ENCODE measurements at places on chromosomes 1 and 21. TPM values are rescaled to one million over a fixed set of nuclear protein-coding genes. Genes with fewer than 3 reads are reported as not detected.

- DNase-seq: peak; percentile 92
Measured at GRCh38 chr1:31154632-31155215, 85.0 kb downstream of the NKAIN1 start.

DNA sequence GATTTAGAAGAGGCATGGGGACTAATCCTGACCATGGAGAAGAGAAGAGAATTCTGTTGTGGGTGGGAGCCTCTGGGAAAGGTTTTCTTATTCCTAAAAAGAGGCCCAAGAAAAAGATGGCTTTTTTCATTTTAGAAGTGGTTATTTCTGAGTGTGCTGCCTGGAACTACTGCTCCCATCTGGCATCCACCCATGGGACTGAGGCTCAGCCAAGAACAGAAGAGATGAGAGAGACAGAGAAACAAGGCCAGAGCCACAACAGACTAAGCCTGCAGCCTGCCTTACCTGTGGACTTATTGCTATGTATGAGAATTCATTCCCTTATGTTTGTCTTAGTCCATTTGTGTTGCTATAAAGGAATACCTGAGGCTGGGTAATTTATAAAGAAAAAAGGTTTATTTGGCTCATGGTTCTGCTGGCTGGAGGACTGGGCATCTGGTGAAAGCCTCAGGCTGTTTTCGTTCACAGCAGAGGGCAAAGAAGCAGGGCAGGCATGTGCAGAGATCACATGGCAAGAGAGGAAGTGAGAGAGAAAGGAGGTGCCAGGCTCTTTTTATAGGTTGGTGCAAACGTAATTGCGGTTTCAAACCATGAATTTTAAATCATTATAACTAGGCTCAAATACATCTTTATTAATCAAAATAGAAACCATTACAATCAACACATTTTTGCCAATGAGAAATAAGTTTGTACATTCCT lies 57.5 kb upstream of the PRDM2 start:
- DNase-seq: no peak

ZNF648 gene
- 0.12 TPM for total RNA-seq

DNA sequence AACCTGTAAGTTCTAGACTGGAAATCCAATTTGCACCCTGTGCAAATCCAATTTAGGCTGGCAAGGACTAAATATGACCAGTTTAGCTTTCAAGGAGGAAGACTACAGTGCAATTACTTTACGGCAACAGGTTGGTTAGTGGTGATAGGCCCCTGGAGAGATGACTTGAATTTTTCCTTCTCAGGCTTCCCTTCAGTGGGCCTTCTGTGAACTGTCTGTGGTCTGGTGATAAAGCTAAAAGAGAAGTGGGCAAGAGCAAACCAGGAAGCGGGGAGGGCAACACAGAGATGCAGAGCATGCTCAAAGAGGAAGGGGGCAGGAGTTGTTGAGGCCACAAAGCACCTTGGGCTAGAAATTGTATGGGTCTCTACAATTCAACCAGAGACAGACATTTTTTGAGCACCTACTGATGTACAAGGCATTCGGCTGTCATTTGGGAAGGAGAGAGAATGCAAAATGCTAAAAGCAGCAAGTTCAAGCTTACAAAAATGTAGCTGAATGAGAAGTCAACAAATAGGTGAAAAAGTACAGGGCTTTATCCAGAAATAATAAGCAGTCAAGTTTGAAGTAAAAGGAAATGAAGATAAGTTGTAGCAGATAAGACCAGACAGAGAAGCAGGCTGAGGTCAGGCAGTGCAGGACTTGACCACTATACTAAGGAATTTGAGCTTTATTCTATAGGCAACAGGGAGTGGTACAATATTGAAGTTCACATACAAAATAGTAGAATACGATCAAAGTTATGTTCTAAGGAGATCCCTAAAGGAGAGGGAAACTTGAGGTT lies 23.9 kb downstream of the INPP5B start:
- DNase-seq: no peak

- no peak for DNase-seq
Measured at GRCh38 chr21:45579383-45580180, 37.3 kb upstream of the SLC19A1 start.

DCDC2B gene
- total RNA-seq: not detected

REG4 gene
- total RNA-seq: not detected

TRIM17 gene
- total RNA-seq: 6.7 TPM

- peak; percentile 84 for DNase-seq
Measured at GRCh38 chr1:229258031-229258756, 12.7 kb upstream of the RAB4A start.

KCNA3 gene
- not detected for total RNA-seq

DNA sequence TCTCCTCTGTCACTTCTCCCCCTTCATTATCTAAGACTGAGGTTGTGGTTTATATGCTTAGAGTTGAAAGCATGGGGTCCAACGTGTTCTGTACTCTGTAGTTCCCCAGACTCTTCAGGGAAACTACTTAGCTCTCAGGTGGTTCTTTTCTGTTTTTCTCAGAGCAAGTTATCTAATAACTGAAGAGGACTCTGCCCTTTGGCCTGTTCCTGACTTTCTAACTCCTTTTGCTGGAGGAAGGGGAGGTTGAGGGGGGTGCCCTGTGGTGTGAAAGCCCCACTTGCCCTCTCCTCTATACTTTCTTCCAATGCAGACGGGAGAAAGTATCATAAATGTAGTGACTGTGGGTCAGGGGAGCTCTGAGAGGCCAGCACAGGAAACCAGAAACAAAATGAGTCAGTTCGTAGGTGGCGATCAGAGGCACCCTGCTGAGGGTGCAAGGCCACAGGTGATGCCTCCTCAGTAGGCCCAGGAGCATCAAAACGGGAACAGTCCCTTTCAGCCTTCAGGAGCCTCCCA lies 5.0 kb downstream of the SLC25A44 start:
- no peak for DNase-seq
